ENCODE measurements at places on chromosomes 16 and 17.

DNA sequence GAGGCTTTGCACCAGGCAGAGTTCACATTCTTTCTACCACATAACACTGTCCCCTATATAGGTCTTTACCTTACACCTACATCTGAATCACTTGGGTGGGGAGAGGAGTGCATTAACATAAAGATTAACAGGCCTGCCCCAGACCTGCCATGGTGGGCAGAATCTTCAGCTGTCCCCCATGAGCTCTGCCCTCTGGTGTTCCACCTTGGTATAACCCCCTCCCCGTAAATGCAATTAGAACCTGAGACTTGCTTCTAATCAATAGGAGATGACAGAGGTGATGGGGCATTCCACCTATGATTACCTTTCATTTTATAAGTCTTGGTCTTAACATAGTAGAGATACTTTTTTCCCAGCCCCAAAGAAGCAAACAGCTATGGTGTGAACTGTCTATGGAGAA, 20.4 kb upstream of the GRIN2A start:
- DNase-seq, result no peak

DNA sequence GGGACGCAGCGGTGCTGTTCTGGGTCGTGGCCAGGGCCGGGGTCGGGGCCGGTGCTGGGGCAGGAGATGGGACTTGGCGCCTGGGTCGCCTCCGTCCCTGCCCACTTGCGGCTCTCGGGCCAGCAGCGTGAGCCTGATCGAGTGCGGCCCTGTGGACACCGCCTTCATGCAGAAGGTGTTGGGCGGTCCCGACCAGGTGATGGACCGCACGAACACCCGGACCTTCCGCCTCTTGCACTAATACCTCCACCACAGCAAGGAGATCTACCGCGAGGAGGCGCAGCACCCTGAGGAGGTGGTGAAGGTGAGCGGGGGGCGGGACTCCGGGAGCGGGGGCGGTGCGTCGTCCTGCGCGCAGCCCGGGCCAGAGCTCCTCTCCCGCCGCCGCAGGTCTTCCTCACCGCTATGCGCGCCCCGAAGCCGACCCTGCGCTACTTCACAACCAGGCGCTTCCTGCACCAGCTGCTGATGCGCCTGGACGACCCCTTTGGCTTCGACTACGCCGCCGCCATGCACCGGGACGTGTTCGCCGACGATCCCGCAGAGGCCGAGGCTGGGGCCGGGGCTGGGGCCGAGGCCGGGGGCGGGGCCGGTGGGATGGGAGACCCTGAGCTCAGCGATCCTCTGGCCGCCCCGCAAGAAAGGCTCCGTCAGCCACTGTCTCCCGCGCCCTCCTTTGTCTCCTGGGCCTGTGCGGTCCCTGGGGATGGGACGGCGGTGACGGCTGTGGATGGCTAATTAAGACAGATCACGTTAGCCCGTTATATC, 4.5 kb upstream of the HSD17B1 start:
- peak; percentile 84 for DNase-seq

DNA sequence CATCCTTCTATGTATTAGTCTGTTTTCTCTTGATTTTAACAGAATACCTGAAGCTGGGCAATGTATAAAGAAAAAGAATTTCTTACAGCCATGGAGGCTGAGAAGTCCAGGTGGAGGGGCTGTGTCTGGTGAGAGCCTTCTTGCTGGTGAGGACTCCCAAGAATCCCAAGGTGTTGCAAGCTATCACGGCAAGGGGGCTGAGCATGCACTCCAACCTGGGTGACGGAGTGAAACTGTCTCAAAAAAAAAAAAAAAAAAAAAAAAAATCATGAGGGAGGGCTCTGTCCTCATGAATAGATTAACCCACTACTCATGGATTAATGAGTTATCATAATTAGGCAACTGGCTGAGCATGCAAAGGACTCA, 19.4 kb downstream of the NQO1 start:
- DNase-seq, result no peak

GRCh38 chr16:75062976-75063346, 53.6 kb downstream of the LDHD start:
- no peak for DNase-seq

- DNase-seq, result no peak
Measured at GRCh38 chr17:34917381-34917780, 43.9 kb downstream of the CCT6B start.

GRCh38 chr17:76511668-76512365, 10.6 kb upstream of the RHBDF2 start:
- DNase-seq, result no peak

DNA sequence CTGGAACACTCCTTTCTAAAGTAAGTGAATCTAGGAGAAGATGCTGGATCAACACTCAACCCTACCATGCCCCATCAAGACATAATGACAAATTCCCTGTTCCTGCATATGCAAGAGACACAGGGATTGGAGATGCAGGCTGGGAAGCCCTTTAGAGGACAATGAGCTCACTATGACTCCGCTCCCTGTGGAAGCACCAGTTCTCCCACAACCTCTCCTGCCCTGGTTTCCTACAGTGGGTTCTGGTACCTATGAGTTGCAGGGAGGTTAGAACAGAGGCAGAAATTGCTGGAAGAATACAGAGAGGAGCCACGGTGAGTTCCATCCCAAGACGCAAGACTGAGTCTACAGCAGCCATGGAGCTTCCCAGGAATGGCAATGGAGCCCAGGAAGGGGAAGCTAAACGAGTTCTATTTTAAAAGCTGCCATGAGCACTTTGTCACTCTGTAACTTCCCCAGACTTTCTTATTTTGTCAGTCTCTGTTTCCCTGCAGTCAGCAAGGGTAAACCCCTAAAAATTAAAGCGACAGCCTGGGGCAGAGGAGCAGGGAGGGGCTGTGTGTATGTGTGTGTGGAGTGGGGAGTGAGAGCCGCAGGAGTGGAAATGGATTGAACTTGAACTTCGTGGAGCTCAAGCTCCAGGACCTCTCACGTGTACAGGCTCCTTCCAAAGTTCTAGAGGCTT, 42.3 kb upstream of the PIK3R6 start:
- no peak for DNase-seq

- no peak for DNase-seq
Measured at GRCh38 chr17:76107509-76107908, 3.9 kb upstream of the EXOC7 start.

GRCh38 chr17:64622931-64623654, 39.0 kb downstream of the SMURF2 start:
- DNase-seq, result peak; percentile 77

DNA sequence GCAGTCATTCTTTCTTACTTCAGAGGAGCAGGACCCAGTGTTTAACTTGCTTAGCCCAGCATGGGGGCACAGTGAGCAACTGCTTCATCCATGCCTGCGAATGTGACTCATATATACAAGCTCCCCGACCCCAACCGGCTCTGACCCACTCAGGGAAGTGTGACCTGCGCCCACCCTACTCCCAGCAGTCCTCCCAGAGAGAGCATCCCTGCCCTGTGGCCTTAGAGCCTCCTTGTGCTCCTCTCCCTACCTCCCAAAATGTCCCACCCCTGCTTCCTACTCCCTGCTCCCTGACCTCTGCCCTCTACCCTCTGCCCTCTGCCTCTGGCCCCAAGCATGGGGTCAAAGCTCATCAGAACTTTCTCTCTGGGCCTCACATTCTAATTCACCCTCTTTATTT, 46.9 kb upstream of the DLX4 start:
- DNase-seq, result no peak

GRCh38 chr17:60158751-60159478, 9.1 kb downstream of the CA4 start:
- DNase-seq, result no peak

GRCh38 chr16:54505549-54506213, 219.1 kb upstream of the IRX3 start:
- DNase-seq, result no peak

DNA sequence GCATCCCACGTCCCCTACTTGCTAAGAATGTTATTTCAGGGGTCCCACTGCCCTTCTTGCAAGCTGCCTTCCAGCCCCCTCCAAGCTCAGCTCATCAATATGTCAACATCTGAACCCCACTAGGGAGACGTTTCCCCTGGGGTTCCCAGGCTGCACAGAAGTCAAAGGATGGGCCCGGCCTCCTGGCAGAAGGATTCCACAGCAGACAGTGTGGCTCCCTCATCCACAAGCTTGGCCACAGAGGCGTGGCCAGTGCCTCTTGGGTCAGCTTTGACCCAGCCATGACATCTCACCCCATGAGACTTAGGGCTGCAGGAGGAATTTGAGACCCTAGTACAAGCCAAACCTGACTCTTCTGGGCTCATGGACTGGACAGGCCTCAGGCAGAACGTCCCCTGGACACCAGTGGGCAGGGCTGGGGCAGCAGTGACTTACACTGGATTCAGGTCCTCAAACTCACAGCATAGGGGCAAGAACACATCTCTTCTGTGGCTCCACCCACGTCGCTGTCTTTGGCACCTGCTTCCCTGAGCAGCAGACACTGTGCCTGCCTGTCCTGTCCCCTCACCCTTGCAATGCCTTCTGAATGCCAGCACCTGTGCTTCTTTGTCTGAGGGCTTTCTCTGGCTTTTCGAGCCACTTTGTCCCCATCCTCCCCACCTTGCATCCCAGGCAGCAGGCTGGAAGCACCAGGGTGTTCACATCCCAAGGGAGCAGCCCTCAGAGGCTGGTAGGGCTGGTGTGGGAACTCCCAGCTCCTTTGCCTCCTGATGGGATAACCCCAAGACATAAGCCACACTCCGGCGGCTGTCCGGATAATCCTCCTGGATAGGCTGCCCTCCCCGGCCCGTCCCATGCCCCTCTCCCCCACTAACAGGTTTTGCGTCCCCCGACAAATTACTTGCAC, 56.0 kb upstream of the ENPP7 start:
- no peak for DNase-seq

DNA sequence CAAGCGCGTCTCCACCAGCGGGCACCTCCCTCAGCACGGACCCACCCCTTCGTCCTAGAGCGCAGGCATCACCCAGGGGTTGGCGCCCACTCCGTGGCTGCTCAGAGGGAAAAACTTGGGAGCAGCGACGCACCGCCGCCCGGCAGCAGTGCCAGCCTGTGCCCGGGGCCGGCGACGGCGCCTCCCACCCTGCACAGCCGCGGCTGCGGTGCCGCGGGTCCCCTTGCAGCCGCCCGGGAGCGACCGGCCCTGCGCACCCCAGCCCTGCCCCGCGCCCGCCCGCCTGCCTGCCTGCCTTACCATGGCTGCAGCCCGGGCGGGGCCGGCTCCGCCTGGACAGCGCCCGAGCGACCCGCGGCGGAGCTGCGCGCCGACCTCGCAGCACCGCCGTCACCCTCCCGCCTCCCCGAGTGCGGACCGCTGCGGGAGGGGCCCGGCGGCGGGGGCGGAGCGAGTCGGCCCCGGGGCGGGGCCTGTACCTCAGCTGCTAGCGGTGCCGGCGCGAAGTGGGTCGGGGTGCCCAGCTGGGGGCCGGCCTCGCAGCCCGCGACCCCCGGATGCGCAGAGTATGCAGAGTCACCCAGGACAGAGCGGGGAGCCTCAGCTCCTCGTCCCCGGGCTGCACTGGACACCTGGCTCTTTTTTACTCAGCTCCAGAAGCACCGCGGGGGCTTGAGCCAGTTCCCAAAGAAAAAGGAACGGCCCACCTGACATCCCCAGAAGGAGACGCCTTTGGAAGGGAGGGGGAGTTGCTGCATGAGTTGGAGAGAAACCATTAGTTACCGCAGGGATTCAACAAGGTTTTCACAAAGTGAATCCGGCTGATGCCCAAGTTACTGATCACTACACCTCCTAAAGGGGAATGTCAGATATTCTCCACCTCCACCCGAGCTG, 17.5 kb upstream of the MTMR4 start:
- peak; percentile 39 for DNase-seq

DNA sequence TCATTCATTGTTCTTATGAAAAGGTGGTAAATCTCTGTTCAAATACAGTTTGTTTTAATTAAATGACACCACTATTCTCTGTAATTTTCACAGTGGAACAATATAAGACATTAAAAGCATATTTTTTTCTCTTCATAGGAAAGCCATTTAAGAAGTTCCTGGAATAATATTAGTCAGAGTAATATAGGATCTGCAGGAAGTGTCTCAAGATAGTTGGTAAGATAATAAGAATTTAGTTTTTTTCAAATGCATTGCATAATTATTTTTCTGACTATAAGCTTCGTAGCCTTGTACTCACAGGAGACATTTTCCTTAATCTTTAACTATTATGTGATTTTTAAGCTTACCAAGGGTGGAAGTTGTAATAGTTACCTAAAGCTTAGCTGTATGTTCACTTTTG, 16.9 kb downstream of the STXBP4 start:
- DNase-seq, result no peak

DNA sequence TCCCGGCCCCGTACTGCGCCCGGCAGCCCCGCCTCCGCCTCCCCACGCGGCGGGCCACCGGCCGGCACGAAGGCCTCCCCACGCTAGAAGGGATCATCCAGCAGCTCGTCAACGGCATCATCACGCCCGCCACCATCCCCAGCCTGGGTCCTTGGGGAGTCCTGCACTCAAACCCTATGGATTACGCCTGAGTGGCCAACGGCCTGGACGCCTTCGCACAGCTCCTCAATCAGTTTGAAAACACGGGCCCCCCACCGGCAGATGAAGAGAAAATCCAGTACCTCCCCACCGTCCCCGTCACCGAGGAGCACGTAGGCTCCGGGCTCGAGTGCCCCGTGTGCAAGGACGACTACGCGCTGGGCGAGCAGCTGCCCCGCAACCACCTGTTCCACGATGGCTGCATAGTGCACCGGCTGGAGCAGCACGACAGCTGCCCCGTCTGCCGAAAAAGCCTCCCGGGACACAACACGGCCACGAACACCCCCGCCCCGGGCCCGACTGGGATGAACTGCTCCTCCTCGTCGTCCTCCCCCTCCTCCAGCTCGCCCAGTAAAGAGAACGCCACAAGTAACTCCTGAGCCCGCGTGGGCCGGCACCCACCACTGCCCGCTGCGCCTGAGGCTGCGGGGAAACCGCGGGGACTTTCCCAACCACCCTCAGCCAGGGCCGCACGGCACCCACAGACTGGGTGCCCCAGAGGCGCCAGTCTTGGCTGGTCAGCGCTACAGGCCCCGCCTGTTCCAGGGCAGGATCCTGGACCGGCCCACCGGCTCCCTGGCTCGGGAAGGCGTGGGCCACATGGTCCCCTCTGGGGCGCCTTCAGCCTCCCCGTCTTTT, 39.0 kb upstream of the AKAP1 start:
- peak; percentile 39 for DNase-seq

DNA sequence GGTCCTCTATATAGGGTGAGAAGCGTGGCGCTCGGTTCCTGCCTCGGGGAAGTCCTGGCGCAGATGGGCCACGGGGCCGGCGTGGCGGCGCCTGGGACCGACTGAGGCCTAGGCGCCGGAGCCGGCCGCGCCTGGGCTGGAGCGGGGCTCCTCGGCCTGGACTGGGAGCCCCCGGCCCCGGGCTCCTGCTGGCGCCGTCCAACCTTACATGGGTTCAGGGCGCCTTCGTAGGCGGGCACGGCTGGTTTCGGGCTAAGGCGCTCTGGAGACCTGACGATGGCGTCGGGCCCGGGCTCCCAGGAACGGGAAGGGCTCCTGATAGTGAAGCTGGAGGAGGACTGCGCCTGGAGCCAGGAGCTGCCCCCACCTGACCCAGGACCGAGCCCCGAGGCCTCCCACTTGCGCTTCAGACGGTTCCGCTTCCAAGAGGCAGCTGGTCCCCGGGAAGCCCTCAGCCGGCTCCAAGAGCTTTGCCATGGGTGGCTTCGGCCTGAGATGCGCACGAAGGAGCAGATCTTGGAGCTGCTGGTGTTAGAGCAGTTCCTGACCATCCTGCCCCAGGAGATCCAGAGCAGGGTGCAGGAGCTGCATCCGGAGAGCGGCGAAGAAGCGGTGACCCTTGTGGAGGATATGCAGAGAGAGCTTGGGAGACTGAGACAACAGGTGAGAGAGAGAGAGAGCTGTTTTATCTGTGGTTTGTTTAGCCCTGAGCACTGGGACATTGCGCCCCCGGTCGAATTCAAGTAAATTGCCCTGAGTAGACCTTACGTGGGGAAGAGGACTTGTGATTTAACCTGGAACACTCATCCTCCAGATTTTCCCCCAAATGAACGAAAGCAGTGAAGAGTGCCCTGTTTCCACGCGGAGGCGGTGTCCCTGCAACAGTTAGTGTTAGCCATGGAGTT, 504 bp downstream of the ZNF263 start:
- DNase-seq, result peak; percentile 14

Measured in kidney tubule cell (primary cell).